ENCODE measurements at places on chromosomes 5 and 9. TPM values are rescaled to one million over a fixed set of nuclear protein-coding genes. Genes with fewer than 3 reads are reported as not detected.

GRCh38 chr5:176660860-176661641 is 13.8 kb downstream of the TSPAN17 start:
- DNase-seq, result peak; percentile 37

Gene QRFP
- not detected for total RNA-seq

Gene SLC6A3
- total RNA-seq, result not detected

DNA sequence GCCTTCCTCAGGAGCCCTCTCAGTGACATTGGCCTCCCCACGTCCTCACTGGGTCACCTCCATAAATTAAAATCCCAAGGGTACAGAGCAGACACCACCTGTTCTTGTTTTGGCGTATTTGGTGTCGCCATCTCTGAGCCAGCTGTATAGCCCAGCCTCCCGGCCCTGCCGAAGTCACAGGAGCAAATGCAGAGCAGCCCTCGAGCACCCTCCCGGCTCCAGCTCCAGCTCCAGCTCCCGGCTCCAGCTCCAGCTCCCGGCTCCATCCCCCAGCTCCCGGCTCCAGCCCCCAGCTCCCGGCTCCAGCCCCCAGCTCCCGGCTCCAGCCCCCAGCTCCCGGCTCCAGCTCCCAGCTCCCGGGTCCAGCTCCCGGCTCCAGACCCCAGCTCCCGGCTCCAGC is 74.3 kb downstream of the ZNF354C start:
- DNase-seq, result no peak

Gene C5orf63
- total RNA-seq, result 1.7 TPM

Gene NXNL2
- not detected for total RNA-seq

GRCh38 chr5:81140441-81140840 is 92.7 kb upstream of the CKMT2 start:
- no peak for DNase-seq

Gene SH3TC2
- 2.5 TPM for total RNA-seq

Gene ANKRD18A
- total RNA-seq, result 1.5 TPM

DNA sequence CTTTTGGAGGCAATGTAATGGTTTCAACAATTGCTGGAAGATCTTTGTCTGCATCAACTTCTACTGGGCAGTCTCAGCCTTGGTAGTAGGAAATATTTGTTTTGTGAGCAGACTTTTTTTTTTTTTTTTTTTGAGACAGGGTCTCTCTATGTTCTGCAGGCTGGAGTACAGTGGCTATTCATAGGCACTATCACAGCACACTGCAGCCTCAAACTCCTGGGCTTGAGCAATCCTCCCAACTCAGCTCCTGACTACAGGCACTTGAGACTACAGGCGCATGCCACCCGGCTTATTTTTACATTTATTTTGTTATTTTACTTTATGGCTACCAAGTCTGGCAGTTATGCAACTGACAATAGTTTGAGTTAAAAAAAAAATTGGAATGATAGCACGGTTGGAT is 187.3 kb downstream of the SNX18 start:
- no peak for DNase-seq

Gene PCSK5
- 8.9 TPM for total RNA-seq

All from pulmonary artery endothelial cell (primary cell).